ENCODE measurements at places on chromosomes 12 and 14.

GRCh38 chr14:104583424-104584306 lies 4.1 kb downstream of the C14orf180 start:
- DNase-seq: no peak

GRCh38 chr12:113457185-113457584 lies 14.5 kb downstream of the LHX5 start:
- DNase-seq: no peak

GRCh38 chr12:46843811-46844210 lies 18.0 kb upstream of the SLC38A4 start:
- no peak for DNase-seq

GRCh38 chr12:28552251-28552970 lies 362.2 kb downstream of the CCDC91 start:
- no peak for DNase-seq

DNA sequence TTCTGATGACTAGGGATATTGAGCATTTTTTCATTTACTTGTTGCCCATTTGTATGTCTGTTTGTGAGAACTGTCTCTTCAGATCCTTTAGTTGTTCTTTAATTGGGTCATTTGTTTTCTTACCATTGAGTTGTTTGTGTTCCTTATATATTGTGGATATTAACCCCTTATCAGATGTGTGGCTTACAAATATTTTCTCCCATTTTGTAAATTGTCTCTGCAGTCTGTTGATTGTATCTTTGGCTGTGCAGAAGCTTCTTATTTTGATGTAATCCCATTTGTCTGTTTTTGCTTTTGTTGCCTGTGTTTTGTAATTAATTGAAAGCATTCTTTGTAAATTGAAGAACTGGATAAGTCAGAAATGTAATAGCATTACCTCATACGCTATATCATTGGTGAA lies 459.1 kb upstream of the FOXG1 start:
- DNase-seq: no peak

GRCh38 chr14:69990323-69990722 lies 111.1 kb downstream of the SMOC1 start:
- no peak for DNase-seq

DNA sequence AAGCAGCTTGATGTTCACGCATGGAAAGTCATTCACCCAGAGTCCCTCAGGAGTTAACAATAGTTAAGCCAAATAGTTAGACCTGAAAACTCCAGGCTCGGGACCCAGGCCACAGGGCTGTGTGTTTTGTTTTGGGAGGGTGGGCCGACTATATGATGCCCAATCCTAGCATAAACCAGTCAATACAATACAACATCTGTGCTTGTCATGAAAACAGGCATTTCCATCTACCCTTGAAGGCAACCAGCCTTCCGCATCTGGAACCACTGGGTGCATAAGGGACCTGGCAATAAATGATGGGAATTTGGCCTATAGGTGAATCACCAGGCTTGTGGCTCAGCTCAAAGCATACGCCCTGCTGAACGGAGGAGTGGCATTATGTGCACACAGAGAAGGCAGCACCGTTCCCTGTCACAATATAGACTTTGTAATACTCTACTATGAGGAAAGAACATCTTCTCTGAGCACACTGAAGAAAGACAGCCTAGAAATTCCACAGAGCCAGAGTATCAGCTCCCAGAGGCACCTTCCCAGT lies 91.0 kb upstream of the FOXN3 start:
- no peak for DNase-seq
